Stimulated activated CD4-positive, alpha-beta T cell treated with anti-CD3 and anti-CD28 coated beads, Interleukin-4, amount 100 ng/mL, for 24 hours (primary cell): ENCODE measurements at places on chromosomes 6 and 20.

DNA sequence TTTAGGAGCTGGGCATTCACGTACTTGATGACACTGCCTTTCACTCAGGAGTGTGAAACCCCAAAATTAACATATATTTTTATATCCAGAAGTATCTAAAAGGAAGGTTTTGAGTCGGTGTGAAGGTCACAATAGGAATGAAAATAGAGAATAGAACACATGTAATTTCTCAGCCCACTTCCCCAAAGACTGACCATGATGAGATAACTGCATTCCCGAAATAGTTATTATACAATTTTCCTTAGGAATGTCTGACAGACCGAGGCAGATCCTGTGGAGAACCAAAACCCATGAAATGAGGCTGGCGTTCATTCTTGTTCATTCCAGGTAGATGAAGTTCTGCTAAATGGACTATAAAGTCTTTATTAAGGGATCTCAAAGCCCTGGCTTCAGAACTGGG lies 10.3 kb downstream of the NSFL1C start:
- DNase-seq = no peak

DNA sequence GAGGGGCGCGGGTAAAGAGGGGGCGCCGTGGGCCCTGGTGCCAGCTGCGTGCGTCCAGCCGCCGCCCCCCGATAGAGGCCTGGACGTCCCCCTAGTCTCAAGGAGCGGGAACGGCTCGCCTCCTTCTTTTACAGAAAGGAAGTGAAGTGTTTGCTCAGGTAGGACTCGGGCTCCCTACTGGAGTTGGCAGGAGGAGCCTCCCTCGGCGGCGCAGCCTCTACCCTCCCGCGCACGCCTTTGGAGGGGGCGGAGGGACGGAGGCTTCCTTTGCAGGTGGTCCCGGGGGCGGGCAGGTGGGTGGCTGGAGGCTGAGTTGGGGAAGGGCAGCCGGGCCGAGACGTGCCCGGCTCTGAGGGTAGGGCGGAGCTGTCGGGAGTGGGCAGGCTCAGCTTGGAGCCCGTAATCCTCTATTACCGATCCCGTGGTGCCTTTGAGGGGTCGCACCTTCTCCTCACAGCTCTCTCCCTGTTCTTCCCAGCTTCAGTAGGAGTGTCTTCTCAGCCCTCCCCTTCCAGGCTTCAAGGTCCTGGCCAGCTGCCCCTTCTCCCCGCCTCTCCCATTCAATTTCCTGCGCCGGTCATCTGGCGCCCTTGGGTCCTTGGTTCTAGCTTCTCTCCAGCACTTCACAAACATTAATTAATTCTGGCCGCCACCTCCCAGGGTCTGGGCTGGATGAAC lies 728 bp downstream of the ITPR3 start:
- peak; percentile 37 for DNase-seq

GRCh38 chr6:88361754-88362153 lies 195.6 kb upstream of the CNR1 start:
- DNase-seq = no peak

DNA sequence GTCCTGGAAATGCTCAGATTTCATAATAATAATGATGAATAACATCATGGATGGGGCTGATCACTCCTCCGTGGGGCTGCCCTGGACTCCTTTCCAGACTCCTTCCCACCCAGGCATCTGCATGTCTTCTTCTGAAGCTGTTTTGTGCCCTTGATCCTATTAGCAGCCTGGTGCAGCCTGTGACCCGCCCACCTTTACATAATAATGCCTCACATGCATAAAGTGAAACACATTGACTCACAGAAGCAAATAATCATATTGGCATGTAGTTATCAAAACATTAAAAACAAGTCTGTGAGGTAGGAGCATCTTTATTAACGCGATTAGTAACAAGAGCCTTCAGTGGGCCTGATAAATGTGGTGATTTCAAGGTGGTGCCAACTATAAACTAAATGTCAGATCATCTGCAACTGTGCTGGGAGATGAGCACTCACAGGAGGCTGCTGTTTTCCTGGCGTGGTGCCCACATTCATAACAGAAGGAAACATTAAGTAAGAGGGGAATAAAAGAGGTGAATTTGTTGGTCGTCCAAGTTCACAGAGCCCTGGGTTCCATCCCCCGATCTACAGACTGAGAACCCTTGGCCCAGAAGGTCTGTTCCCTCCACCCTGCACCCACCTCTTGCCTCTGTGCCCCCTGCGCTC lies 344.7 kb downstream of the CDH4 start:
- no peak for DNase-seq

- no peak for DNase-seq
Measured at GRCh38 chr6:112774319-112774718, 427.2 kb downstream of the RFPL4B start.

DNA sequence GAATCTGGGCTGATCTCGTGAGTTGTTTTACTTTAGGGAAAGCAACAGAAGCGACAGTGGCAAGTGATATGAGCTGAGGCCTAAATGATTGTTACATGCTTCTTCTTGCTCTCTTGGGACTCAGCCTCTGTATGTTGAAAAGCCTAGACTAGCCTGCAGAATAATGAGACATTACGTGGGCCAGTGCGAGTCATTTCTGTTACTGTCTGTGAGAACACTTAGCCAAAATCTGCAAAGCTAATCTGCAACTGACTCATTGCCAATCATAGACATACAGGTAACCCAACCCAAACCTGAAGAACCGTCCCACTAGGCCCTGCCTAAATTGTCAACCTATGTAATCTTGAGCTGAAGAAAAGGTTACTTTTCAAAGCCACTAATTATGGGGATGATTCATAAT lies 77.4 kb upstream of the F13A1 start:
- no peak for DNase-seq

DNA sequence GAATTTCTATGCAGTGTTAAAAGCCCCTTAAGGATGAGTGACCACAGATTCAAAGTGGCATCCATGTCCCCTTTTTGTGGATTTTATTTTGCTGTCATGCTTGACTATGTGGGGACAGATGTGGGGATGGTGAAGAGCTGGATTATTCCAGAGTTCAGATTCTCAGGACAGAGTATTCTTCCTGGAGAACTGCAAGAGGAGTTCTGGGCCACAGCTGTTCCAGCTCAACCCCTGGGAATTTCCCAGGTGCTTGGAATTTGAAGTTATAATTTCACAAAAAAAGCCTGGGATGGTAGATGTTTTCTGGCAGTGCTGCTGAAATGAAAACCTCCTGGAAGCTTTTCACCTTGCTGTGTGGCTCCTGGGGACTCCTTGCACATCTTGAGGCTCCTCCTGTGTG lies 671.8 kb upstream of the MARCKS start:
- DNase-seq = no peak

DNA sequence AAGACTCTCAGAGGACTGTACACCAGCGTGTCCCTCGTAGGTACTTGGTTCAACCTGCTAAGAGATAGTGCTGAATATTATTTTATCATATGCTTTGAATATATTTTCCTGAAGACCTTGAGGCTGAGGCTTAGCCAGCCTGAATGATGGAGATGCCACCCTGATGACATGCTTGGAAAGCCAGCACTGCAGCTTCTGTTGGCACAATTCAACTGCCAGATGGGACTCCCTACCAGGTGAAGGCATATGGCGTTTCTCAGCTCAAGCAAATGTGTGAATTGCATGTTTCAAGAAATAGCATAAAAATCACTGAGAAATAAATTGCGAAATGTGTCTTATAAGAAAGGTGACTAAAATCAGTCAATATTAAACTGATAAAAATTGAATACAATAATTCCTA lies 228.1 kb upstream of the CST7 start:
- no peak for DNase-seq

DNA sequence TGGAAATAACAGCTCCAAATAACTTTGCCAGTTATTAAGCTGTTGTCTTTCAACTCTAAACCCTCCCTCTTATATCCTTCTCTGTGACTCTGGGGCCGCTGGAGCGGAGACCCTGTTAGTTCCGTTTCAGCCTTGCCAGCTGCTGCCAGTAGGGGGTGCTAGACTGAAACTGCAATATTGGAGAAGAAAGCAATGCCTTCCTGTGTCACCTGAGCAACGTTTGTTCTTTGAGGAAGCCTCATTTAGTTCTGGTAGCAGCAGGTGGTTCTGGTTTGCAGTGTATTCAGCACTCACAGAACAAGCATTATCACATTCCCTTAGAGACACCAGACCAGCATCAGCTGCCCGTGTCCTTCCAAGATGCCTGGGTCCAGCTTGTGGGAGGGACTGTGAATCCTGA lies 22.9 kb upstream of the JAG1 start:
- DNase-seq = no peak

DNA sequence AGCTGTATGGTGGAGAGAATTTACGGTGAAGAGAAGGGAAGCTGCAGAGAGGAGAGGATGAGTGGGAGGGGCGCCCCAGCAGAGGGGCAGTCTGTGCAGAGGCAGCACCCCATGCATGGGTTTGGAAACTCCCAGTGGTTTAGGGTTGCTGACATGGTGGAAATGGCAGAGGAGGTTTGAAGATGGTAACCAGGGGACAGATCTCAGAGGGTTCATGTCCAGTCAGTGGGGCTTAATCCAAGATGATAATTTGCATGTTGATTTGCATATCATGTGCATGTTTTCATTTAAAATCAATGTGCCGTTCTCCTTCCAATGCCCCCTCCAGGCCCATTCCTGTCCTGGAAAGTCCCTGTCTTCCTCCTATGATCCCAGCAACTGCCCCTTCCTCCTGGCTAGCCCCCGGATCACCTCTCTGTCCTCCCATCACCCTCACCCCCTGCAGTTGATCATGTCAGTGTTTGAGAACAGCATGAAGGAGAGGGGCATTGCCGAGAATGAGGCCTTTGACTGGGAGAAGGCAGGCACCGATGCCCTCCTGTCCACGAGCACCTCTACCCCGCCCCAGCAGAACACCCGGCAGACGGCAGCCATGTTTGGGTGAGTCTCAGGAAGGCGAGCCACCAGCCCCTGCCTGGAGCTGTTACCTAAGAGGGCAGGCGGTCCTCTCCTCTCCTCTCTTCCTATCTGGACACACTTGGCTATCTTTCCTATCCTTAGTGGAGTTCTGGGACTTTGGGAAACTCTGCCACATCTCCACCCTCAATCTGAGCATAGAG lies 14.3 kb downstream of the TTBK1 start:
- no peak for DNase-seq

DNA sequence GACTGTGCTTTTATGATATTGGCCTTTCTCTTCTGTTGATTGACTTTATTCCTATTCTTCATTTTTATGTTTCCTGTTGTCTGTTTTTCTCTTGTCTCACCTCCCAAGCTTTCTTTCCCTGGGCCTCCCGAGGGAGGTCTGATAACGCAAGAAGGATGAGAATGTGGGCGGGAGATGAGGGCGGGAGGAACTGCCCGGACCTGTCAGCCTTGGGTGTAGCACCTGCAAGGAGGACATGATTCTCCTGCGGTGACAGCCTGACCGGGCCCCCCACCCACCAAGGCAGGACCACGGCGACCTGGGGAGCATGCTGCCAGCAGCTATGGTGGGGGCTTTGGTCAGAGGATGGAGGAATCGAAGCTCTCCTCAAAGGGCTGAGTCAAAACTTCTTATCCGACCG lies 86.9 kb downstream of the PLEKHG1 start:
- no peak for DNase-seq

GRCh38 chr6:282867-283416 lies 9.3 kb upstream of the DUSP22 start:
- DNase-seq = no peak

DNA sequence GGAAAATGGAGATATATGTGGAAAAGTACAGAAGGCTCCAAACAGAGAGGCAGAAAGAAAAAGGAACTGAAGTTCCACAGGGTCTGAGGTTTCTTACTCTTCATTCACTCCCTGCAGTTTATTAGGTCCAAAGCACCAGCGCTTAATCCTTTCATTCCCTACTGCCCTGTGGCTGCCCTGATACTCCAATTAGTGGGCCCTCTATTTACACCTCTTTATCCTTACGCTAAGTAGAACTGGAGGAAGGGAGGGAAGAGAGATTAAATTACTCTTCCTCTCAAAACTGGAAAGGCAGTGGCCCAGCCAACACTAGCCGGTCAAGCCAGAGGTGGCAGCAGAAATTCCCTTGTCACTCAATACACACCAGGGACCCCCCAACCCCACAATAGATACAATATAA lies 20.4 kb downstream of the TRERF1 start:
- no peak for DNase-seq

GRCh38 chr6:134031696-134032255 lies 20.6 kb downstream of the SLC2A12 start:
- no peak for DNase-seq

GRCh38 chr6:101800598-101800997 lies 407.1 kb downstream of the GRIK2 start:
- DNase-seq = no peak

DNA sequence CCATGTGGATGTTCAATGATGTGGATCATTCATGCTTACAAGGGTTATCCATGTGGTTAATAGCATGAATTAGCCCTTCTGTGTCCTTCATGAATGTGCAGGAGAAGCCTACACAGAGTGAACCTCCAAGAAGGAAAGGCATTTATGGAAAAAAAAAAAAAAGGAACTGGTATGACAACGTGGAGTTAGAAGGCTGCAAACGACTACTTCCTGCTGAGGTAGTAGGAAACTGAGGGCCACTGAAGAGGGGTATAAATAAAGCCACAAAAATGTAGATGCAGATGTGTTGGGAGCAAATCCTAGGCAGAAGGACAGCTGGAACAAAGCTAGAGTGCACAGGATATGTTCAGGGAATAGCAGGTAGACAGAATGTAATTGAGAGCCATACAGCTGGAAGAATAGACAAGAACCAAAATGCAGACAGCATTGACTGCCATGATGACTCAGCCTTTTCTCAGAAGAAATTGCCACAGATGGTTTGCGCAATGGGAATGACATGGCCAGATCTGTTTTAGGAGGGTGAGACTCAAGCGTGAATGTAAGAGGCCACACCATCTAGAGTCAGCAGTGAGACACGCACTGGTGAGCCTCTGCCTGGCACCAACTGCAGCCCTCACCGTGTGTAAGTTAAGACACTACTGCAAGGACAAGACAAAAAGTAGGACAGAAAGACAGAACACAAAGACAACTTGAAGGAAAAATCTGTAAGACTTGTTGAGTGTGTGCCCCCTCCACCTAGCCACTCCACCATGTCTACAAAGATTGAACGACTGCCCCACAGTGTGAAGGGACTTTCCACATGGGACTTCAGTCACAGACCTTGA lies 79.8 kb downstream of the KIF13A start:
- DNase-seq = no peak

- DNase-seq = peak; percentile 46
Measured at GRCh38 chr20:57092112-57092899, 174.1 kb downstream of the BMP7 start.

DNA sequence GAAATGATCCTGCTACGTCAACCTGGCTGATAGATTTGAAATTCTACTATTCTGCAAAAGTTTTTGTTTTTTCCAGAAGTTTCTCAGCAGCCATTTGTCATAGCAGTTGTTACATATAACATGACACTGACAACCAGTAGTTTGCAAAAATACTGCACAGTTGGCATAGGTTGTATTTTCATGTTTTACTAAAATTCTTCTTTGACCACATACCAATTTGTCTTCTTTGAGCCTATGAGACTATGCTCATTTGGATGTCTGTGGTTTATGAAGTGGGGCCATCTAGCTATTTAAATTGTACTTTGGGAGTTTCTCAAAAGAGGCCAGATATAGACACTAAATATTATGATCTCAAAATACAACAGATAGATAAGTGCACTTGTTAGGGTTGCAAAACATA lies 104.9 kb upstream of the PREP start:
- DNase-seq = no peak
